Panc1 (cell line): ENCODE measurements at places on chromosomes 5 and 9.
A peak's percentile ranks its signal among the peaks of the same experiment; 100 is the strongest.

- no peak for DNase-seq
- peaks cover 14% of the 10 kb centered on the region for H3K27me3 ChIP-seq
- H3K4me1 ChIP-seq, result no peaks in the 10 kb centered on the region
Observed at GRCh38 chr9:124010303-124010664, 1.3 kb upstream of the LHX2 start.

DNA sequence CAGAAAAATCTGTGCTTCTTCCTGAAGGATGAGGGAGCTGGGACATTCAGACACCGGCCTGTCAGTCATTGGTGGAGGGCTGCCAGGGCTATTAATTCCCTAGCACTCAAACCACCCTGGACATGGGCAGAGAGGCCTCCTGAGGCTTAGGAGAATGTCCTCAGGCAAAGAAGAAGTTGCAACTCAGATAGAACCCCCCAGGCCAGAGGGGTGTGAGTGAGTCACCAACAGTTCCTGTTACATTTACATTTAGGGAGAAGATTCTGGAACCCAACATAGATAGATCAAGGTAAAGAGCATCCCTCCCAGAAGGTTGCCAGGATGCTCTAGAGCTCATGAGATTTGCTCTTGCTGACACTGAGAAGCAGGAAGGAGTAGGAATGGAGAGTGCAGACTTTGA, 29.2 kb upstream of the SYK start:
- no peak overlapping the region for H3K4me3 ChIP-seq
- H3K27ac ChIP-seq, result no peak overlapping the region
- H3K36me3 ChIP-seq, result no peaks in the 10 kb centered on the region
- no peaks in the 10 kb centered on the region for H3K27me3 ChIP-seq

DNA sequence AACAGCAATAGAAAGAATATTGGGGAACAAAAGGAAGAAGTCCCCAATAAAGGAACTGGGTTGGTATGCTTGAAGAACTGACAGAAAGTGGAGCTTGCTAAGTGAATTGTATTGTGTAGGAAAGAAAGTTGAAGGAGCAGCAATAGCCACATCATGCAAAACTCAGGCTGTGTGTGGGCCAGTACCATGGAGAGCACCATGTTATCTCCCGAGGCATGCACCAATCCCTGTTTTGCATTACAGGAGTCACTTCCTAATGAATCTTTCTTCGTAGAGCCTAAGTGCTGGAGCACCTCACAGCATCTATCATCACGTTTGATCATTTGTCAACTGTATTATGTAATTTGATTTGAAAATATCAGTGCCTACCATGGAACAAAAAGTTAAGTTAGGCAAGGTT, 137.7 kb upstream of the NMUR2 start:
- no peak for DNase-seq
- H3K4me3 ChIP-seq, result no peak overlapping the region
- no peaks in the 10 kb centered on the region for H3K36me3 ChIP-seq
- H3K27me3 ChIP-seq, result no peaks in the 10 kb centered on the region

DNA sequence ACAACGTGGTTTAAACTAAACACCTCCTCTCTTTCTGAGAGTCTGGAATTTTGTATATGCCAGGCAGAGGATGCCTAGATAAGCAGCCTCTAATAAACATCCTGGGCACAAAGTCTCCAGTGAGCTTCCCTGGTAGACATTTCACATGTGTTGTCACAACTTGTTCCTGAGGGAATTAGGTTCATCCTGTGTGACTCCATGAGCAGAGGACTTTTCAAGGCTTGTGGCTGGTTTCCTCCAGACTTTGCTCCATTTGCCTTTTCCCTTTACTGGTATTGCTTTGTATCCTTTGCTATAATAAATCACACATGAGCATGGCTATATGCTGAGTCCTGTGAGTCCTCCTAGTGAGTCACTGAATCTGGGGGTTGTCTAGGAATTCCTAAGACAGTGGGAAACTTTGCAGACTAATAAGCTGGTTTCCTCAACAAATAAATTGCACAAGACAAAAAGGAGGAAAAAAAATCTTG, 77.4 kb downstream of the NR2F1-AS1 start:
- H3K4me3 ChIP-seq, result no peak overlapping the region
- H3K4me1 ChIP-seq, result no peaks in the 10 kb centered on the region
- DNase-seq, result no peak
- no peaks in the 10 kb centered on the region for H3K27me3 ChIP-seq
- H3K36me3 ChIP-seq, result no peaks in the 10 kb centered on the region

GRCh38 chr9:132787748-132788159, 90.3 kb downstream of the AK8 start:
- no peaks in the 10 kb centered on the region for H3K4me1 ChIP-seq
- H3K27ac ChIP-seq, result no peak overlapping the region
- H3K36me3 ChIP-seq, result no peaks in the 10 kb centered on the region
- H3K27me3 ChIP-seq, result peaks cover 5% of the 10 kb centered on the region
- H3K4me3 ChIP-seq, result no peak overlapping the region
- no peak for DNase-seq

DNA sequence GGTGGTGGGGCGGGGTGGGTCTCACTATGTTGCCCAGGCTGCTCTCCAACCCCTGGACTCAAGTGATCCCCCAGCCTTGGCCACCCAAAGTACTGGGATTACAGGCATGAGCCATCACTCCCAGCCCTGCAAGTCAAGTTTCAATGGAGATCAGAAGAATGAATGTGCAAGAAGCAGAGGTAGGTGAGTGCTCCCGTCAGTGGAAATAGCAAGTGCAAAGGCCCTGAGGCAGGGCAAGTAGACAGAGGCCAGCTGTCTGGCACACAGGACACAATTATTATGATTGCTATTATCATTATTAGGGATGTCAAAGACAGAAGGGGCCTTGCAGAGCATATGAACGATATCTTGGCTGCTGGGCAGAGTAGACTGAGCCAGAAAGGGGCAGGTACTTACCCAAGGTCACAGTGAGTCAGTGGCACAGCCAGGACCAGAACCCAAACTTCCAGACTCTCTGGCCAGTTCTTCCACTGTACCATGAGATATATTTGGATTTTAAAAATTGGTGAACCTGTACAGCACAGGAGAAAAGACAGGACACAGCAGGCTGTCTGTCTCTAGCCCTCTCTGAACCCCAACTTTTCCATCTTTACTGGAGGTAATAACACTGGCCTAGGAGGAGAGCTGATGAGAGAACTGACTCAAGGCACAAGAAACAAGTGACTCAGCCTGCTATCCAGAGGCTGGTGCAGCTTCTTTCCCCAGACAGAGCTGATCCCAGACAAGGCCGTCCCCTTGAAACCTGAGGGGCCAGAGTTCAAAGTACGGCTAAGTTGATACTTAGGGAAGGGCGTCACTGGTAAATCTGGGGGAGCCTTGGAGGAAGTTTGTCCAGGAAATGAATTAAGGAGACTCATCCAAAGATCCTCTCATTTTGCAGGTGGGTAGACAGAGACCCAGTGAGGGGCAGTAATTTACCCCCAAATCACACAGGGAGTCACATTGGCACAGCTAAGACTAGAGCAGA, 1.4 kb downstream of the HDHD3 start:
- H3K27ac ChIP-seq, result 0 out of 2 replicates have a peak overlapping the region, but pooled peaks have one; percentile 29
- no peaks in the 10 kb centered on the region; the same call in 1 of the 2 replicates for H3K36me3 ChIP-seq
- no peak for DNase-seq

DNA sequence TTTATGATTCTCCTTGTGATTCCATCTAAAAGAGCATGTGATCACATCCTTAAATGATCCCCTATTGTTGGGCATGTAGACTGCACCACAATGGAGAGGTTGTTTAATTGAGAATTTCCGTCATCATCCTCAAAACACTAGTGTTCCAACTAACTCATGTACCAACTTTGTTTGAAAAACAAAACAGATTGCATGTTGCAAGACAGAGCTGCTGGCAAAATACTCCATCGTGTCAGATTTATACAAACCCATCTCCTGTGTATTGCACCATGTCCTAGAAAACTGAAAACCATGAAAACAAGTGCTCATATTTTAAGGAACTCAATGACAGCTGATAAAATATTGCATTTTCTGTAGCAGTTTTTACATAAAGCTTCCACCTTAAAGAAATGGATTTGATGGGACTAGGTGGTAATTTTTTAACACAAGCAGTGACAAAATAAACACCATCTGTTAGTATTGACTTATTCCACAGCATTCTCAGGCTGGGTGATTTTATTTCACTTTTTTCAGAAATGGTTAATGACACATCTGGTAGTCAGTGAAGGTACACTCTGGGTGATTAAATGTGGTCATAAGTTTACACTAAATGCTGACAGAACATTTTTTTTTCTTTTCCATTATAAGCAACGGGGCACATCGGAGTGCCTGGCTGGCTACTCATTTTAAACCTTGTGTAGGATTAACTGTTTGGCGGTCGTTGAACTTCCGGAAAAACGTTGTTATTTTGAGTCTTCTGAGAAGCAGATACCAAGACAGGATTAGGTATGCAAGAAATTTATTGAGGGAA, 602.9 kb upstream of the WWC1 start:
- no peaks in the 10 kb centered on the region for H3K4me1 ChIP-seq
- H3K27ac ChIP-seq, result no peak overlapping the region
- no peaks in the 10 kb centered on the region for H3K36me3 ChIP-seq
- H3K27me3 ChIP-seq, result no peaks in the 10 kb centered on the region
- DNase-seq, result no peak
- H3K4me3 ChIP-seq, result no peak overlapping the region

- H3K4me3 ChIP-seq, result no peak overlapping the region
- H3K4me1 ChIP-seq, result peaks cover 15% of the 10 kb centered on the region
- DNase-seq, result no peak
- H3K27ac ChIP-seq, result no peak overlapping the region
- no peaks in the 10 kb centered on the region for H3K36me3 ChIP-seq
Observed at GRCh38 chr5:141508798-141509611, 20.1 kb downstream of the PCDHGC5 start.

DNA sequence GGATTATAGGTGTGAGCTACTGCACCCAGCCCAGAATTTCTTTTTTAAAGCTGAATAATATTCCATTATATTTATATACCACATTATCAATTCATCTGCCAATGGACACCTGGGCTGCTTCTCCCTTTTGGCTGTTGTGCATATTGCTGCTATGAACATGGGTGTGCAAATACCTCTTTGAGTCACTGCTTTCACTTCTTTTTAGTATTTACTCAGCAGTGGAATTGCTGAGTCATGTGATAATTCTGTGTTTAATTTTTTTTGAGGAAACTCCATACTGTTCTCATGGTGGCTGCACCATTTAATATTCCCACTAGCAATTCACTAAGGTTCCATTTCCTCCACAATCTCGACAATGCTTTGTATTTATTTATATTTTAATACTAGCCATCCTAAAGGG, 36.1 kb upstream of the KIF4B start:
- no peak overlapping the region for H3K4me3 ChIP-seq
- no peaks in the 10 kb centered on the region for H3K4me1 ChIP-seq
- DNase-seq, result no peak
- no peaks in the 10 kb centered on the region for H3K27me3 ChIP-seq
- H3K27ac ChIP-seq, result no peak overlapping the region

DNA sequence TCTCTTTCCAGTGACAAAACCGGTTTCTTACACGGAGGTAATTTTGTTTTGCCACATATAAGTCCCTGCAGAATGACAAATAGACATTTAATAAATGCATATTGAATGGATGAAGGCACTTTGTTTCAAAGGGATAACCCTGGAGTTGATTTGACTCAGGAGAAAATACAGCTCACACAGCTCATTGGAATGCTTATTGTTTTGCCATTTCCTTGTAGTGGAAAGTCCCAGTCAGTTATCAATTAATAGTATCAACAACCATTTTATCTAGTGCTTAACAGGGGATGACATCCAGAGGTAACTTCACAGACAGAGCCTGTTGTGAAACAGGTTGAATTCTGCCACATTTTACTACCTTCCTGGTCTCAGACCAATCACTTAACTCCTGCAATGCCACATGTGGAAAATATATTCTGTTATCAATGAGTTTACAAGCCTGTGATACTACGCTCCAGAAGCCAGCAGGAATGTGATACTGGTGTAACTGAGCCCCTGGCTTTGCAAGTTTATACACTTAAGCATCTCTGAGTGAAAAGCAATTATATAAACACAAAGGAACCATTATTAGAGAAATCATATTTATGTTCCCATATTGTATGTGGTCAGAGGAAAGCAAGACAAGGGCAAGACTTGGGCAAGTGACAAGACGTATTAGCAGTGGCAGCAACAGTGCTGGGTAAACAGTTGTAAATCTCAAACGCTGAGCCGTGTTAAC, 123.1 kb upstream of the ANKRD55 start:
- no peaks in the 10 kb centered on the region for H3K36me3 ChIP-seq
- H3K4me1 ChIP-seq, result peaks cover 14% of the 10 kb centered on the region
- peak overlapping the region; percentile 53 for H3K27ac ChIP-seq
- H3K4me3 ChIP-seq, result no peak overlapping the region
- no peak for DNase-seq
- H3K27me3 ChIP-seq, result no peaks in the 10 kb centered on the region

DNA sequence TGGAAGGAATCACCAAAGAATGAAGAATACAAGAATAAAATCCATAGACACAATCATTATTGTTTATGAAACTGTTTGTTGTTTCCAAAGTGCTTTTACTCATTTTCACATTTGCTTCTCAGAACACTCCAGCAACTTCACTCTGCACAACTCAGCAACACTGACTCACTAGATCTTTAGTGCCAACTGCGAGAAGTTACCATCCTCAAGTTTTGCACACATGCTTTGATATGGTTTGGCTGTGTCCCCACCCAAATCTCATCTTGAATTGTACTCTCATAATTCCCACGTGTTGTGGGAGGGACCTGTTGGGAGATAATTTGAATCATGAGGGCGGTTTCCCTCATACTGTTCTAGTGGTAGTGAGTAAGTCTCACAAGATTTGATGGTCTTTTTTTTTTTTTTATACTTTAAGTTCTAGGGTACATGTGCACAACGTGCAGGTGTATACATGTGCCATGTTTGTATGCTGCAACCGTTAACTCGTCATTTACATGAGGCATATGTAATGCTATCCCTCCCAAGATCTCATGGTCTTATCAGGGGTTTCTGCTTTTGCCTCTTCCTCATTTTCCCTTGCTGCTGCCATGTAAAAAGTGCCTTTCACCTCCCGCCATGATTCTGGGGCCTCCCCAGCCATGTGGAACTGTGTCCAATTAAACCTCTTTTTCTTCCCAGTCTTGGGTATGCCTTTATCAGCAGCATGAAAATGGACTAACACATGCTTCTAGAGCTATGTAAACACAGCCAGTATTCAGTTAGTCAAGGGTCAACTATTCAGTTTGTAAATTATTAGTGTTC, 36.9 kb downstream of the CLINT1 start:
- H3K4me3 ChIP-seq, result no peak overlapping the region
- no peak for DNase-seq
- H3K36me3 ChIP-seq, result no peaks in the 10 kb centered on the region
- no peak overlapping the region for H3K27ac ChIP-seq

- H3K4me1 ChIP-seq, result no peaks in the 10 kb centered on the region
- no peak overlapping the region for H3K4me3 ChIP-seq
- no peak overlapping the region for H3K27ac ChIP-seq
- no peaks in the 10 kb centered on the region for H3K27me3 ChIP-seq
- no peak for DNase-seq
Observed at GRCh38 chr5:96816411-96816939, 8.7 kb upstream of the ERAP1 start.

GRCh38 chr9:37148181-37148580, 27.8 kb downstream of the ZCCHC7 start:
- H3K36me3 ChIP-seq, result peaks cover 4% of the 10 kb centered on the region; the same call in 1 of the 2 replicates
- no peak overlapping the region for H3K4me3 ChIP-seq
- H3K27me3 ChIP-seq, result no peaks in the 10 kb centered on the region
- H3K4me1 ChIP-seq, result peaks cover 3% of the 10 kb centered on the region; the same call in 1 of the 2 replicates

DNA sequence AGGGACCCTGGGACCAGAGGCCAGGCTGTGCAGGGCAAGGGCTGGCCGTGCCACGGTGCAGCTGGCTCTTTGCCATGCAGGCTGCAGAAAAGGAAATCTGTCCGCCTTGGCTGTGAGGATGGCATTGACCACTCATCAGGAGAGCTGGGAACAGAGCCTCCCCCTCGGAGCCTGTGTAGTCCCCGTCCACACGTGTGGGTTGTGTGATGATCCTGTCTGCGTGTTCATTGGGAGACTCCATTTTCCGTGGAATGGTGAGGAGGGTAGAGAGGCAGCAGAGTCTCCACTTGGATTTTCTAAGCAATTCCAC, 47.7 kb downstream of the EHMT1 start:
- no peaks in the 10 kb centered on the region for H3K27me3 ChIP-seq
- H3K27ac ChIP-seq, result no peak overlapping the region
- no peak overlapping the region for H3K4me3 ChIP-seq
- H3K36me3 ChIP-seq, result no peaks in the 10 kb centered on the region
- DNase-seq, result no peak
